ENCODE measurements at places on chromosomes 3 and 15. TPM values are rescaled to one million over a fixed set of nuclear protein-coding genes. Genes with fewer than 3 reads are reported as not detected.

Gene PRSS50
- total RNA-seq: not detected

Gene PLSCR4
- 16.4 TPM for total RNA-seq

Gene MCF2L2
- not detected for total RNA-seq

Gene SAMD7
- not detected for total RNA-seq

DNA sequence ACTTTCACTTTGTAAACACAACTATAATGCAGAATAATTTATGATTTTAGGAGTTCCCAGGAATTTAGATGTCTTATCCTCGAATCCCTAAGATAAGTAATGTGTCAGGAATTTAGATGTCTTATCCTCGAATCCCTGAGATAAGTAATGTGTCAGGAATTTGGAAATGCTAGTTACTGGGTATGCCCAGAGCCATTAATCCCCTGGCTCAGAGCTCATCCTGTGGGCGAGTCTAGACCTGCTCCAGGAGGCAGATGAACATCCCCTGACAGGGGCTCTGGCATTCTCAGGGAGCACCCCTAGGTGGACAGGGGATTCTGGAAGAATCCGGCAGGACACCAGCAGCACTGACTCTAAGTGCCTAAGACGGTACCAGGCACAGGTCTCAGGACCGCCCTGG lies 163.3 kb downstream of the ARRDC4 start:
- no peak for DNase-seq

GRCh38 chr3:125240496-125240895 lies 27.9 kb upstream of the SLC12A8 start:
- no peak for DNase-seq

DNA sequence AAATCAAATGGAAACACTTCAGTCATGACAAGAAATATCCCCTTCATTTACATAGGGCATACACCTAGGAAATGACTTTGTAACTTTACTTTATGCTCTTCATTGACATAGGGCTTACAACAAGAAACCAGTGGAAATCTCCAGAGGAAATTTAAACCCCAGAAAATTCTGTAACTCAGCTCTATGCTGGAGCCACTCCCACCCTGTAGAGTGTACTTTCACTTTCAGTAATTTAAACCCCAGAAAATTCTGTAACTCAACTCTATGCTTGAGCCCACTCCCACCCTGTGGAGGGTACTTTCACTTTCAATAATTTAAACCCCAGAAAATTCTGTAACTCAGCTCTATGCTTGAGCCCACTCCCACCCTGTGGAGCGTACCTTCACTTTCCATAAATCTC lies 987.1 kb upstream of the CADM2 start:
- no peak for DNase-seq

DNA sequence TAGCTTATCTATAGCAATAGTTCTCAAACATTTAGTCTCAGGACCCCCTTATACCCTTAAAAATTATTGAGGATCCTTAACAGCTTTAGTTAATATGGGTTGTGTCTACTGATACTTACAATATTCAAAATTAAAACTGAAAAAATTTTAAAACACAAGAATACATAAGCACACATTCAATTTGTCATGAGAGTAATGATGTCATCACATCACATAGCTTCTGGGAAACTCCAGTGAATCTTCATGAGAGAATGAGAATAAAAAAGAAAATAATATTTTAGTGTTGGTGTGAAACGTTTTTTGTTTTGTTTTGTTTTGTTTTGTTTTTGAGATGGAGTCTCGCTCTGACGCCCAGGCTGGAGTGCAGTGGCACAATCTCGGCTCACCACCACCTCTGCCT lies 25.2 kb upstream of the ACP3 start:
- no peak for DNase-seq

- DNase-seq: no peak
These were observed 132.1 kb downstream of the FEZF2 start for GRCh38 chr3:62241279-62241678.

- no peak for DNase-seq
These were observed 21.4 kb upstream of the ESYT3 start for GRCh38 chr3:138412821-138413551.

- DNase-seq: no peak
These were observed 445.3 kb upstream of the ROBO1 start for GRCh38 chr3:80213086-80213485.

DNA sequence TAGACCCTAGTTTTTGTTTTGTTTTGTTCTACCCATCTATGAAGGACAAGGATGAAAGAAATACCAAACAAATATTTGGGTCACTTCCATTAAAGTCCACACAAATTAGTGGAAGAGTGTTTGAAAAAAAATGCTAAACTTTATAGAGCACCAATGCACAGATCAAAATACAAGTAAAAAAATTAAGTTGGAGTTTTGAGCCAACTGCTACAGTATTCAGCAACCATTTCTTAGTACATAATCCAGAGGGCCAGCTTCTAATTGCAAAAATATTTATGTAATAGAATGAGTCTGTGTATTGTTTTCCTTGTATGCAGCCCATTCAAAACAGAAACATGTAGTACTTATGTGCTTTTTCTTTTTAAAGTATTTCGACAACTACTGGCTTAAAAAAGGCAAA lies 121.1 kb downstream of the CBLB start:
- DNase-seq: no peak

GRCh38 chr3:141594357-141594756 lies 107.5 kb downstream of the RASA2 start:
- DNase-seq: no peak

Gene NLGN1
- total RNA-seq: 19.9 TPM

- DNase-seq: no peak
These were observed 126.3 kb upstream of the ABI3BP start for GRCh38 chr3:101119535-101119934.

- DNase-seq: no peak
These were observed 15.3 kb downstream of the RLBP1 start for GRCh38 chr15:89205991-89206585.

DNA sequence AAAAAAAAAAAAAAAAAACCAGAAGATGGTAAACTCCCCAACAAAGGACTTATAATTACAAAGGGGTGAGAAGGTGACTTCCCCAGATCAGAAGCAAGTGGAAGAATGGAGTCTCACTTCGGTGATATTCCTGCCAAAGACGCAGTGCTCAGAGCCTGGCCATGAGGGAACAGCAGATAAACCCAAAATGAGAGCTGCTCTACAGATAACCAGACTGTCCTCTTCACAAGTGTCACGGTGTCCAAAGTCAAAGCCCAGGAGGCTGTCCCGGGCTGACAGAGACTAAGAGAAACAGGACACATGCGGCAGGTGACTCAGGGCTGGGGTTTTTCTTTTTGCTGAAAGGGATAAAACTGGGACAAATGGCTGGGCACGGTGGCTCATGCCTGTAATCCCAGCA lies 48.8 kb downstream of the HMCES start:
- no peak for DNase-seq
